RPMI7951 (cell line): ENCODE measurements at places on chromosomes 5 and 9.

DNA sequence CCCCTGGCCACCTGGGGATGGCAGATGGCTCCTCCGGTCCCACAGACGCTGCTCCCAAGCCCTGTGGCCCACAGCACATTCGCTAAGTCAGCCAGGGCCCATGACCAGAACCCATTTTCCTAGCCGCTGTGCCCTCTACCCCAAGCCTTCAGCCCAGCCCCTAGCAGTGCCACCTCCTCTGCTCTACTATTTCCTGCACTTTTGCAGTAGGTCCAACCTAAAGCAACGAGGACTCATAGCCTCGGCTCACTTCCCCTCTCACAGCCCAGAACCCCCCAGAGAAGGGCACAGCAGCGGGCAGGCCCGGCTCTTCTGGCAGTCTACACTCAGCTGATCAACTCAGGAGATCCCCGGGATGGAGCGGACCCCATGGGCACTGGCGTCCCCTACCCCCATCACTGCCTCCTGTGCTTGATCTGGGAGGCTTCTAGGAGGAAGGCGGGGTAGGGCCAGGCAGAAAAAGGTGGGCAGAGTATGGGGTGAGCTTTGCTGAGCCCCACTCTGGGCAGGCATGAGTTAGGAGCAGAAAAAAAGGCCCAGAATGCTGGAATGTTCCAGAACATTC is 111.2 kb downstream of the ZNF354C start:
- DNase-seq: no peak

DNA sequence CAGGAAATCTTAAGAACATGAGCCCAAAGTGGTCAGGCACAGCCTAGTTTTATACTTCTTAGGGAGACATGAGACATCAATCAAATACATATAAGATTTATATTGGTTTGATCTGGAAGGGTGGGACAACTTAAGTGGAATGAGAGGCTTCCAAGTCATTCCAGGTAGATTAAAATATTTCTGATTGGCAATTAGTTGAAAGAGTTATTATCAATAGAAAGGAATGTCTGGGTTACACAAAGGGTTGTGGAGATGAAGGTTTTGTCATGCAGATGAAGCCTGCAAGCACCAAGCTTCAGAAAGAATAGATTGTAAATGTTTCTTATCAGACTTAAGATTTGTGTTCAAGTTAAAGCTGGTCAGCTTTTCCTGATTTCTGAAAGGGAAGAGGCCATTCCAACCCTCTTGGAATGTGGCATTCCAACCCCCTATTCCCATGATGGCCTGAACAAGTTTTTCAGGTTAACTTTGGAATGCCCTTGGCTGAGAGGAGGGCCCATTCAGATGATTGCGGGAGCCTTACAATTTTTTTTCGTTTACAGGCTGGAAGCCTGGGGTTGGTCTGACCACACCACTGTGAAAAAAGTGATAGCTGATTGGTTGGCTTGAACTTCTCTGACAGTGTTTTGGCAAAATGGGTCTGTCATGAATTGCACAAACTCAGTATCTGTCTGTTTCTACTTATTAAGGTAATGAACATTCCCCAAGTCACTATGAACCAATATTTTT is 245.6 kb upstream of the RAI14 start:
- no peak for DNase-seq

DNA sequence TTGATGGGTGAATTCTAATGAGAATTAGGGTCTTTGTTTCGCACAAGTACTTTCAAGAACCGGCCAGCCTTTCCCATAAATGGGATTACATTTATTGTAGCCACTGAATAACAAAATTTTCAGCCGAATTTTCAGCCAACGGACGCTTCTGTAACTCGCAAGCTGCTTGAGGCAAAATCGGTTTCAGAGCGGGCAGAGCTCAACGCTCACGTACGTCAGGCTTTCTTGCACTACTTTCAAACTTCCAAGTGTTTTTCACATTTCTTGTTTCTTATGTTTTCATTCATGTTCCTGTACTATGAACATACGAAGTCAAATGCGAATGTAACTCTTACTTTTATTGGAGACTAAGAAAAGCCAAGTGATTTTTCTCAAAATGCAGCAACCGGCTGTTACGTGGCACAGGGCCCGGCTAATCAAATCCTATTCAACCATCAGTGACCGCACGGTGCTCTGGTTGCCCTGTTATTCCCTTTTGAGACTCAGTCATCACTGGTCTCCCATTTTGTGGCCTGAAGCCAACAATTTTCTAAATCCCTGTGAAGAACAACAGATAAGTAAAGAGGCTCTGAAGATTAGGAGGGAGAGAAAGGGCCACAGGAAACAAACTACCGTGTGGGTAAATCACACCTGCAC is 68.5 kb downstream of the SLC28A3 start:
- DNase-seq: no peak

DNA sequence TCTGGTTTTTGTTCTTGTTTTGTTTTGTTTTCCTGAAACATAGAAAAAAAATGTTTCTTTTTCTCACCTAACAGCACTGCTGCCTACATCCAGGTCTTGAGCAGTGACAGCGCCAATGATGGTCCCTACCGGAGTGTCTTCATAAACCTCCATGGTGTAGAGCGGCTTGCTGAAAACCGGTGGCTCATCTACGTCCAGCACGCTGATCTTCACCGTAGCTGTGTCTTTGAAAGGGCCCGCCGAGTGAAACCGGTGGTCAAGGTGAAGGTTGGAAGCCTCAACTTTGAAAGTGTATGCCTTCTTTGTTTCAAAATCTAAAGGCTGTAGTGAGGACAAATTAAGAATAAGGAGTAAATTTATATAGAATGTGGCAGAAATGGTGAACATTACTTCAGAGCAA is 1051.0 kb downstream of the CDH12 start:
- no peak for DNase-seq

DNA sequence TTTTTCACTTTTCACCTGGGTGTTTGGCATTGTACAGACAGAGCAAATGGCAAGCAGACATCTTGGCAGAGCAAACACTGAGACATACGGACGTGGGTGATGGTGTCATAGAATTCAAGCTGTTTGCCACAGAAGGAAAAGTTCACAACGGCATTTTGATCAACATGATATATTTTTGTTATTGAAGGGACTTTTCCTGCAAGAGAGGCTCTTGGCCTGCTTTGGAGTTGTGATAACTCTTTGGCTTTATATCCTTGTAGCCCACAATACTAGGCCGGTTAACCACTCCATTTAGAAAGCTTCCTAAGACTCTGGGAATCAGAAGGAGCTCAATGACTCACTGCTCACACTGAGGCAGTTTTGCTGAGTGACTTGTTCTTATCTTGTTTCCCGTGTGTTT is 1038.3 kb downstream of the TLE1 start:
- DNase-seq: peak; percentile 15

- DNase-seq: no peak
Measured at GRCh38 chr5:122056913-122057312, 21.1 kb downstream of the LOX start.

DNA sequence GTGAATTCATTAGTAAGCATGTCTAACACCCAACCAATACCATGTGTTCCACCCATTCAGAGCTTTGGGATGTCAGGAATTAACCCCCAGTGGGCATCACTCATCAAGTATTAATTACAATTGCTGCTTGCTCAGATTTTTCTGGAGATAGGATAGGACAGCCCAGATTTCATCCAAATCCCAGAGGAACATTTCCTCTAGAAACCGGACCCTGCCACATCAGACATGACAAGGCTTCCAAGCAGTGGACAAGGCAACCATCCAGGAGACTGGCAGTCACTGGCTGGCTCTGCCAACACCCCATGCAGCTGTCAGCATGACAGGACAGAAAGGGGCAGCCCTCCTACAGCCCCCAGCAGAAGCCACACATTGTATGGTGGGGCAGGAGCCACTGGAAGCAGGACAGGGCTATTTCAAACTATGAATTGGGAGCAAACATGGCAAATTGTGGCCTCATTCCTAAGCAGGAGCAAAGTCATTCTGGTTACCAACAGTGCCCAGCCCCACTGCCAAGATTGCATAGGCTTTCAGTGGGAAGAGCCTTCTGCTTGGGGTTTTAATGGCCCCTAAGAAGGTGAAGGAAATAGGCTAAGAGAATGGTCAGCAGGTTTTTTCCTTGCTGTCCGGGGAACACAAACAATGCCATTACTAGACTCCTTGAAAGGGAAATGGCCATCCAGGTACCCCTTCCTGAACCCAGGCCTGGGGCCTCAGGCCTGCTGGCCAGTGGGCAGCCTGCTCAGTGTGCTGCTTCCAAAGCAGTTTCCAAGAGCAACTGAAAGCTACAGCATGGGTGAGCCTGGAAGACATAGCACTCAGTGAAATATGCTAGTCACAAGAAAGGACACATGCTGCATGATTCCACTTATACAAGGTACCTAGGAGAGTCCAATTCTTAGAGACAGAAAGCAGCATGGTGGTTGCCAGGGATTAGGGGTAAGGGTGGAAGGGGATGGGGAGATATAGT is 294.7 kb upstream of the SLC30A5 start:
- no peak for DNase-seq

DNA sequence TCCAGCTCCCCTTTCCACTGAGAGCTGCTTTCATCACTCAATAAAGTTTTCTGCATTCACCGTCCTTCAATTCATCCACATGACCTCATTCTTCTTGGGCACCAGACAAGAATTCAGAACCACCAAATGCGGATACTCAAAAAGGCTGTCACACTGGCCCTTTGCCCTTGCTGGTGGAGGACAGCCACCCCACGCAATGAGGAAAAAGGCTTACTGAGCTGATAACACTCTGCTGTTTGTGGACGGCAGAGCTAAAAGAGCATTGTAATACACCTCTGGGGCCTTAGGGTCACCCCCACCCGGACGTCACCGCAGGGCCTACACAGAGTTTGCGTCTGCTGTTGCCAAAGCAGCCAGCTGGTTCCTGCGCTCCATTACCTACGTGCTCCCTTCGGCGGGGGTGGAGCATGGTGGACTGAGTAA is 51.2 kb upstream of the ZNF608 start:
- DNase-seq: no peak

DNA sequence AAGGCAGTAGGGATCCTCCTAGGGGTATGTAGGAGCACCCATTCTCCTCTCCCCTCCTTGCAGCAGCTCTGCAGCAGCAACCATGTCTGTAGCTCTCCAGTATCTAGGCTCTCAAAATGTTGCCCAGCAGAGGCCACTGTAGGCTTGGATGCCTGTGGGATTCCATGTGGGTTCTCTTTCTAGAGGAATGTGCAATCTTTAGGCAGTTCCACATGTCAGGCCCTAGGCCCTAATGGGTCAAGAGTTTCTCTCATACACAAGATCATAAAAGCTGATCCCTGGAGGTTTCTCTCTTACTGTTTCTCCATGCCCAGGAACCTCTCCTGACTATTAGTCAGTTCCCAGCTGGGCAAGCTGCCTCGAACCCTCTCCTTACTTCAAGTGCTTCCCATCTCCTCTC is 215.8 kb downstream of the FRMD3 start:
- DNase-seq: no peak

DNA sequence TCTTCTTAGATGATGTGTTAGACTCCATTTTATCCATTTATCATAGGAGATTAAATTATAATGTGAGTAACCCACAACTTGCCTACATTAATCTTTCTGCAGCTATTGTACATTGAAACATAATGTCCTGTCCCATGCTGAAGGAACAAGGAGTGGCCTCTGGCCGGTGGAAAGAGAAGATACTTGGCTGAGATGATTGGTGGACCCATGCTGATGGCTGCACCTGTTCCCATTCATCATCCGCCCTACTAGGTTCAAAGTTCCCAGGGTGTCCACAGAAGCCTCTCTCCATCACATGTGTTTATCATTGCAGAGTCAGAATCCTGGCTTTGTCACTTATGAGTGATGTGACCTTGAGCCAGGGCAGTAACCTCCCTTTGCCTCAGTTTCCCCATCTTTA is 24.7 kb downstream of the FBXL7 start:
- no peak for DNase-seq

DNA sequence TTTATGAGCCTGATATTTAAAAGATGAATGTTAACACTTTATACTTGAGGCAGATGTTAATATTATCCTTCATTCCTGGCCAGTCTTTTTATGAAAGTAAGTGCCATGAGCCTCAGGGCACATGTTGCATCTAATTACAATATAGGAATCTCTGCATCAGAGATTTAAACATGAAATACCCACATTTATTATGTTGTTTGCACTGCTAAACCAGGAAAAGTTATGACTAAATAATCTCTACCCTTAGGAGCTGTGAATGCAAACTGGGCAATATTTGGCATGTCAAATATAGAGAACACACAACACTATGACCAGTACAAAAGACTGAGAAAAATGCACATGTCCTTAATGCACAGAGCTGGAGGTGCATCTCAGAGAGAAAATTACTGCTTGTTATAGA is 526.1 kb upstream of the GRAMD2B start:
- no peak for DNase-seq

- no peak for DNase-seq
Measured at GRCh38 chr5:88203981-88204750, 64.5 kb downstream of the TMEM161B start.

- no peak for DNase-seq
Measured at GRCh38 chr5:96871027-96871399, 5.3 kb upstream of the ERAP2 start.

- no peak for DNase-seq
Measured at GRCh38 chr9:136654820-136655535, 7.7 kb upstream of the EGFL7 start.

DNA sequence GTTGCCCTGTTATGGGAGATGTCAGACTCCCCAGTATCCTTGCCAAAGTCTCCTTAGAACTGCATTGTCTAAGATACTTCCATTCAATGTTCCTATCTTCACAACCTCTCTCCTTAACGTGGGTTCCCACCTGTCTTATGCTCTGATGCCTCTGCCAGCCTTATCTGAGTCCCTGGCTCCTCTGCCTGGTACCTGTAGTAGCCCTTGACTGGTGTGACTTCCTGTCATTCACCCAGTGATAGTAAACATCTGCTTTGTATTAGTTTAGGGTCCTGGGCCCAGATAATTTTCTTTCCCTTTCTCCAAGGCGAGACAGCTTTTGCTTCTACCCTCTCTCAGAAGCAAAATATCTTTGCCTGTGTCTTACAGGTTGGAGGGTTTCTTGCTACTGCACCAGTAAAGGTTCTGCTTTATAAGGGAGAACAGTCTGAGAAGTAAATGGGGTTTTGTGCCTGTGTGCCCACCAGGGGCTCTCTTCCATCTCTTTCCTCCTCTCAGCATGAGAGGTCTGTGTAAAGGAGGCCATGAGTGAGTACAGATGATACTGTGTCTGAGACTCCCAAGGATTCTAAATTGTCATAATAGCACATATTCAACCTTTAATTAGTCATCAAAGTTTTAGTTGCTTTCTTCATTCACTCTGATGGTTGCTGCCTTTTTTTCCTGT is 220.8 kb downstream of the PRR16 start:
- no peak for DNase-seq

GRCh38 chr9:27377147-27377807 is 80.3 kb upstream of the EQTN start:
- DNase-seq: no peak

- no peak for DNase-seq
Measured at GRCh38 chr5:151628112-151628823, 37.1 kb upstream of the FAT2 start.

DNA sequence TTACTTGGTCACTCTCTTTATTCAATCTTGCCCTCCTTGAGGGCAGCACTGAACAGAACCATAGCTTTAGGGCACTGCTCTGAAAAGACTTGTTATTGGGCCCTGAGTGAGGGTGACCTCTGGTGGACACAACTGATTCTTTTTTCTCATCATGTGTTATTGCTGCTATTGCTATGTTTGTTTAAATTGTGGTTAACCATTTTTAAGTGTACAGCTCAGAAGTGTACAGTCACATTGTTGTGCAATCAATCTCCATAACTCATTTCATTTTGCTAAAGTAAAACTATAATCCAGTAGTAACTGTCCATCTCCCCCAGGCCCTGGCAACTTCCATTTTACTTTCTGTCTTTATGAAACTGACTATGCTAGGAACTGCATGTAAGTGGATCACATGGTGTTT is 351.1 kb upstream of the RIOK2 start:
- DNase-seq: peak; percentile 55
